ENCODE measurements at places on chromosomes 4 and X.

GRCh38 chr4:41935652-41936021 is 408 bp downstream of the TMEM33 start:
- DNase-seq: peak; percentile 27

GRCh38 chrX:50747471-50747900 is 66.5 kb downstream of the SHROOM4 start:
- no peak for DNase-seq

- no peak for DNase-seq
Measured at GRCh38 chr4:41268721-41269517, 12.2 kb downstream of the UCHL1 start.

DNA sequence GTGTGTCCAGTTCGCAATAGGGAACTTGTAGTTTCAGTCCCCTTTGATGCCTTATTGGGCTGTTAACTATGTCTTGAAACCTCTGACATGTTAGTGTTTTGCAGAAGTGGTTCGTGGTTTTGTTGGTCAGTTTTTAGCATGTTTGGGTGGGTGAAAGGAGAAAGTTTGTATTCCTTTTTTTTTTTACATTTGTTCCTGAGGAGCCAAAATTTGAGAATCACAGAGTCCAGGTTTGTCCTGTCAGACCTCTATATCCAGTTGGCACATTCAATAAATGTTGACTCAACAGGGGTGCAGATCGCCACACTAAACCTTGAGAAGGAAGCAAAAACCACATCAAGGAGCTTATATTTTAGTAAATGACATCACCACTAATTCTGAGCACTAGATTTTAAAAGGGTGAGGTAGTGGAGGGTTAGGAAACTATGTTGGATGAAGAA is 26.2 kb downstream of the DLG3 start:
- no peak for DNase-seq

DNA sequence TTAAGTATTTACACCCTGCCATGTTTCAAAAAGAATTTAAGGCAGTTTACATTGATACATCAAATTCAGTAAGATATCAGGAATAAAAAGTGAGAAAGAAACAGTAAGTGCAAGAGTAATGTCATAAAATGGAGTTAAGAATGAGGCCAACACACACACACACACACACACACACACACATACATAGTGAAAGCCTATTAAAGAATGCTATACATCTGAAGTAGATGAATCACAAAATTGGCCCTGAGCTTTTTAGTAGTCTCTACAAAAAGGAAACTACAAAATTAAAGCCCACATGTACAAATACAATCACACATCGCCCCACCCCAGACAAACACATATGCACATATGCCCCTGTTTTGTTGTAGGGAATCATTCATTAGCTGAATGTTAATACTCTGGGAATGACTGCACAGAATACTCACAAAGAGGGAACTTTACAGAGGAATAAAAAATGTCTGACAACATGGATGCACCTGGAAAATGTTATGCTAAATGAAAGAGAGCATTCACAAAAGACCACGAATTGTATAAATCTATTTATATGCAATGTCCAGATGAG is 428.8 kb downstream of the IL15 start:
- no peak for DNase-seq

DNA sequence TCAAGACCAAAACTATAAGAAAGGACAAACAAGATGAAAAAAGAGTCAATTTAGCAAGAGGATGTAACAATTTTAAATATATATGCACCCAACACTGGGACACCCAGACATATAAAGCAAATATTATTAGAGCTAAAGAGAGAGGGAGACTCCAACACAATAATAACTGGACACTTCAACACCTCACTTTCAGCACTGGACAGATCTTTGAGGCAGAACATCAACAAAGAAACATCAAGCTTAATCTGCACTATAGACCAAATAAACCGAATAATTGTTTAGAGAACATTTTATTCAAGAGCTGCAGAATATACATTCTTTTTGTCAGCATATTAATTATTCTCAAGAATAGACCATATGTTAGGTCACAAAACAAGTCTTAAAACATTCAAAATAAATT is 109.7 kb upstream of the TET2 start:
- DNase-seq: no peak

GRCh38 chr4:168852933-168853713 is 156.9 kb downstream of the CBR4 start:
- DNase-seq: no peak

GRCh38 chr4:147753047-147753446 is 21.2 kb downstream of the ARHGAP10 start:
- DNase-seq: no peak

DNA sequence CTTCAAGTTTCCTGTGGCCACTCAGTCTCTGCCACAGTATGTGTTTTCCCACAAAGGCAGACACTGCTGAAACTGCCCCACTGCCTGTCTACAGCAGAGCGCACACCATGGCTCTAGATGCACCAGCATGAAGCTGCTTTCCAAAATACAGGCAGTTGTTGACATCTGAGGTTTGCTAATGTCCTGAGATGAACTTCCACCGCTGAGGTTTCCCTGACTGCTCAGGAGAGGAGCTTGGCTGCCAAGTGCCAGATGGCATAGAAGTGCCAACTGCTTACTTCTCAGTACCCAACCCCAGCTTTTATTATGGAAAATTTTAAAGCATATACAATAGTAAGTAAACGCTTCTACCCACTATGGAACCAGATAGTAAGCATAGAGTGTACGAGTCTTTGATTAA is 61.0 kb upstream of the EXOC1L start:
- DNase-seq: no peak

- no peak for DNase-seq
Measured at GRCh38 chrX:76802708-76803107, 375.2 kb downstream of the MAGEE1 start.

DNA sequence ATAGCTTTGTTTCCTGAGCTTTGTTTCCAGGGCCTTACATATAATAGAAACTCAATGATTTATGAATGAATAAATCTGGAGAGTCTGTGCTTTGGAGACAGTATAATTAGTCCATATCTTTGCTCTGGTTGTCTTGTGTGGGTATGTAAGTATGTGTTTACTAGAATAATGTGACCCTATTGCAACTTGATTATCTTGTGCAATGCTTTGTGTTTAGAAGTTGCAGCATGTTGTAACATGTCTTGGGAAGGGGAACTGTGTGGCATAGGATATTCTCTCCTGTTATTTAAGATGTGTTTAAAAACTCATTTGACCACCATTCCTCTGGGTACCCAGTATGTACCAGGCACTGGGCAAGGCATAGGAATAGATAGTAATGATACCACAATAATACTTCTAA is 6.1 kb downstream of the SPATA18 start:
- DNase-seq: no peak

DNA sequence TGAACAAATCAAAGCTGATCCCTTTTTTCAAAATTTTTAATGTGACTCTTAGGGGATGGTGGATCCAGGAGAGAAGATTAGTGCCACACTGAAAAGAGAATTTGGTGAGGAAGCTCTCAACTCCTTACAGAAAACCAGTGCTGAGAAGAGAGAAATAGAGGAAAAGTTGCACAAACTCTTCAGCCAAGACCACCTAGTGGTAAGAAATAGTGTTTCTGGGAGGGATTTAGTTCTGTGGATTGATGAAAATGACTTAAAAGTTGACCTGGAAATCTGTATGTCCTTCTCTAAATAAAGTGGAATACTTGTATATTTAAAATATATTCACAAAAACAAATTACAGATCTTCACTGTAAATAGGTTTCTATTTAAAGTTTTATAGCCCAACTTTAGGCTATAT is 29.2 kb downstream of the NUDT9 start:
- DNase-seq: no peak

- DNase-seq: no peak
Measured at GRCh38 chr4:55512077-55512476, 34.6 kb downstream of the CLOCK start.

- no peak for DNase-seq
Measured at GRCh38 chrX:154027022-154027402, 7.3 kb upstream of the IRAK1 start.

- DNase-seq: no peak
Measured at GRCh38 chr4:125181804-125182203, 133.0 kb upstream of the FAT4 start.

- no peak for DNase-seq
Measured at GRCh38 chrX:73647632-73648322, 84.8 kb downstream of the CHIC1 start.

GRCh38 chr4:113469023-113469390 is 292.5 kb downstream of the CAMK2D start:
- DNase-seq: no peak

- no peak for DNase-seq
Measured at GRCh38 chrX:52437212-52437611, 58.4 kb upstream of the XAGE1A start.

GRCh38 chrX:23898412-23898959 is 9.3 kb downstream of the APOO start:
- DNase-seq: no peak

- DNase-seq: no peak
Measured at GRCh38 chr4:135164601-135165000, 963.0 kb upstream of the PABPC4L start.

- DNase-seq: no peak
Measured at GRCh38 chr4:8747467-8748235, 124.0 kb downstream of the HMX1 start.
